ENCODE measurements at places on chromosomes 13 and 19.

GRCh38 chr19:41311072-41311471 lies 1.1 kb downstream of the CCDC97 start:
- DNase-seq = no peak

- DNase-seq = no peak
These were observed 19.7 kb upstream of the SYCN start for GRCh38 chr19:39223703-39224279.

- DNase-seq = peak; percentile 65
These were observed 203.4 kb upstream of the ZNF536 start for GRCh38 chr19:30168760-30169159.

GRCh38 chr19:32336259-32337083 lies 8.9 kb upstream of the ZNF507 start:
- no peak for DNase-seq

DNA sequence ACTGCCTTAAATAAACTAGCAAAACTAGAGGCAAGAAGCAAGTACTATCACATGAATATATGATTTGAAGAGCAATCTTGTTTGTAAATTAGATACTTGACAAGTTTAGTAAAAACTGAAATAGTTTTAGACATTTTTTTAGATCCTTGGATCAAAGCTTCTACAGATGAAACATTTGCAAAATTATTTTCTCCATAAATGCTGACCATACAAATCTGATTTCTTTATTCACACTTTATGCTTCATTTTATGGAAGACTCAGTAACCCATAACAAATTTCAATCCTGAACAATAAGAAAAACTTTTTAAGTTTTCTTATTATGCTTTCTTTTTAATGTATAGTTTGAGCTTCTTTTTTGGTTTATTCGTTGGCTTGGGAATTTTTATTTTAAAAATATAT lies 750.2 kb upstream of the SLITRK5 start:
- no peak for DNase-seq

GRCh38 chr19:35752746-35753350 lies 4.0 kb downstream of the HSPB6 start:
- no peak for DNase-seq

DNA sequence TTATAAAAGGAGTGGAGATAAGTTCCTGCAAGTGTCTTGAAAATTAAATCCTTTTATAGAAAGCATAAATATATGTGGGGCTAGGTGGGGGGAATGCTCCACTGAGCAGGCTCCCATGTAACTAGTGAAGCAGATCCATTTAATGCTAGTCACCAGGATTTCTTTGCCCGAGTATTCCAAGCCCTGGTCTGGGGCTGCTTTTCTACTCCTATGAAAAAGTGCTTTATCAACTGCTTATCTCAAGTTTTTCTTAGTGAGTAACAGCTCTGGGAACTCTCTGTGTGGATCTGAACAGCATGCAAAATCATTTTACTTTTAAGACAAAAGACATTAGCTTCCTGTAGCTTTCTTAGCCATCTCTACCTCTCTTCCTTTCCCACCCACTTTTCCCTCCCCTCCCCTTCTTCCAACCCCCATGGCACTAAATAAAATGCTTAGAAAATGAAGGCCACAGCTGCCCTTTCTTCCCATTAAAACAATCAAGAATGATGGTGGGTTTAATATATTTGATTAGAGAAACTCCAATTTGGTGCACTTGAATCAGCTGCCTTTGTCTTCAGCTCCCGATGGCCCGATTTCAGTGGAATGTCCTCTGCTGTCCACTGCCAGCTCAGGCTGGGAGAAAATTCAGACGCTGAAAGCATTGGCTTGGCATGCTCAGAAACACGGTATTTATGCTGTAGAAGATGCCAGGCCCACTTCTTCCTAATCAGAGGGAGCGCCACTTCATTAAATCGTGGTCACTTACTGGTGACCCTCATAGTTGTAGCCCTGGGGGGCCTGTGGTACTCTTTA lies 475.1 kb downstream of the FOXO1 start:
- no peak for DNase-seq

DNA sequence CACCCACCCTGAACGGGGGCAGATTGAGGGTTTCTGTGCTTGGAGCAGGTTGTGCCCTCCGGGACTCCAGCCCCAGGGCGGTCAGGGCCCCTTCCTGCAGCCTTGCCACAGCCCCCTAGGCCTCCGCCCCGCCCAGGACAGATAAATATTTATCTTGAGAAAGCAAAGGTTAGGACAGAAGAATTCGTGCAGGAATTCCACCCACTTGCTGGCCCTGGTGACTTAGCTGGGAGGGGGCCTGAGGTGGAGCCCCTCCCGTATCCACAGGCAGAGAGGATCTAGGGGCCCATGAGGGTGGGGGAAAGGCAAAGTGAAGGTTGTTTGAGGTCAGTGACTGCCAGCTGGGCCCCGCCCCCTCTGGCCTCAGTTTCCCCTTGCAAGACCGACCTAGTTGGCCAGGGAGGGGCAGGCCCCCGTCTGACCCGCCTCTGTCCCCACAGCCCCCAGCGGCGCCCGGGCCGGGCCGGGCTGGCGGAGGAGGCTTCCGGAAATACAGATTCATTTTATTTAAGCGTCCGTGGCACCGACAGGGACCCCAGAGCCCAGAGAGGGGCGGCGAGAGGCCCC lies 5.2 kb downstream of the MIDN start:
- no peak for DNase-seq

DNA sequence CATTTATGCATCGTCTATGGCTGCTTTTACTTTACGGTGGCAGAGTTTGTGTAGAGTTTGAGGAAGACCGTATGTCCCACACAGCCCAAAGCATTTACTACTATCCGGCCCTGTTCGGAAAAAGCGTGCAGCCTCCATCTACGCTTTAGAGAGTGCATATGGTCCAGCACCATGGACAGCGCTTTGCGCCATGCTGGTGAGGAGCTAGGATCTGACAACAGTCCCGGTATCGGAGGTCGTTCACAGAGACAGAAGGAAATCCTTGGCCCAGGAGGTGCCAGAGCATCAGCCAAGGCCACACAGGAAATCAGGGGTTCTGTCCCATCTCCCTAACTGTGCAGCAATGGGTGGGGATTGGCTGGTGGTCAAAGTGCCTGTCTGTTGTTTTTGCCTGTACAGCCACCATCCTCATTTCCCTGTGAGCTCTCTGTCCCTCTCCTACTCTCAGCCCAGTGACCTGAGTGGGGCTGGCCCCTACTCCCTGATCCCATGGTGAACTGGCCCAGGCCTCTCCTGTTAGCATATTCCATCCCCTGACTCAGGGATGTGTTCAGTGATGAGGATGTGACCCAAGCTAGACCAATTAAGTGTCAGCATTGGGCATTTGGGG lies 16.2 kb upstream of the PRODH2 start:
- DNase-seq = no peak

DNA sequence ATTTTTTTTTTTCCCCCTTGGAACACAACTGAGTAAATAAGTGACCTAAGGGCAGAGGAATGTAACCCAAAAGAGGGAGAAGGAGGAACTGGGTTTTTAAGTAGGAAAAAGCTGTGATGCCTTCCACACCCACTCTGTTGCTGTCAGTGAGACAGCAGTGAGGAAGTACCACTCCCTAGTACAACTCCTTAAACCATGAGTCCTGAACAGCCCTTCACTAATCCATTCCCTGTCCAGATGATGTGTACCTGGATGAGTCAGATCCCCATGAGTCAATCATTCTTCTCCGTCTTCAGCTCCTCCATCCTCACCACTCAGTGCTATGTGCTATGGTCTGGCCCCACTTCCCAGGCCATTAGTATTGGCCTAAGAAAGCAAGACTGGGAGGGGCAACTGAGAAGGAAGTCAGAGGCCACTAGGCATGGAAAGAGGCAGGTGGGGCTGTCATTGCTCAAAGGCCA lies 12.9 kb upstream of the CXCL17 start:
- DNase-seq = no peak

GRCh38 chr19:54612428-54612827 lies 17.9 kb upstream of the LILRB1 start:
- DNase-seq = no peak

- no peak for DNase-seq
These were observed 182.8 kb downstream of the MAB21L1 start for GRCh38 chr13:35293579-35294226.

DNA sequence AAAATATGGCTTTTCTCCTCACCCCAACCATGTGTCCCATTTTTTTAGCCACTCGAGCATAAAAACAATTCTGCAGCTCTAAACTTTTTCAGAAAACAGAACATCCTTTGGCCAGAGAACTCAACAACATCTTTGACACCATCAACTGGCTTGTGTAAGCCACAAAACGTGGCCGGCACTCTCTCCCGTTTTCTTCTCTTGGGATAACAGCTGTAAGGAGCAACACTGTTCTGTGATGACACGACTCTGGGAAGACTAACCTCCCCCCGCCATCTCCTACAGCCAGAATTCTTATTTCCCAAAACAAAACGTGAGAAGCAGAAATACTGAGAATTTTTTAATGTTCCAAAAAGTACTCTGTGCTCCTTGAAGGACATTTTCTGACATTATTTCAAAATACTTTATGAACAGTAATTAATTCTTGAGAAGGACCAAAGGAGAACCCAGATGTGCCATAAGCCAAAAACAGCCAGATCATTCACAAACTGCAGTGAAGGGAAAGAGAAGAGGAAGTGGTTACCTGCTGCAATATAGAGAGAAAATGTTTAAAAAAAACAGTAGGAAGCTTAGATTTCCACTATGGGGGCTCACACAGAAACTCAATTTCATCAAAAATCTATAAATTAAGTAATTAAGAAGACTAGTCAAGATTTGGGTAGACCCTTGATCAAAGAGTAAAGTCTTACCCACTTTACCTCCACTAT lies 25.8 kb downstream of the COL4A1 start:
- no peak for DNase-seq

DNA sequence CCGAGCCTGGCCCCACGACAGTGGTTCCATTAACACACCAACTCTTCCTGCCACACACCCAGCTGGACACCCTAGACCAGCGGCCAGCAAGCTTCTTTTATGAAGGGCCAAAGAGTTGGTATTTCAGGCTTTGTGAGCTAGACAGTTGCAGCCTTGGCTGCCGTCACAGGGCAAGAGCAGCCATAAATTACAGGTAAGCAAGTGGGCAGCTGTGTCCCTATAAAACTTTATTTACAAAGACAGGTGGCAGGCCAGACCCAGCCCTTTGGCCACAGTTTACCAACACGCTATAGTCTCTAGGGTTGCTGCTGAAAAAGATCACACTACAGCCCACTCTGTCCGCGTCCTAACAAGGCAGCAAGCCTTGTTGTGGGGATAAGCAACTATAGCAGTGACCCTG lies 13.3 kb downstream of the ELL start:
- DNase-seq = no peak

GRCh38 chr19:2294687-2295335 lies 12.8 kb upstream of the PEAK3 start:
- no peak for DNase-seq

DNA sequence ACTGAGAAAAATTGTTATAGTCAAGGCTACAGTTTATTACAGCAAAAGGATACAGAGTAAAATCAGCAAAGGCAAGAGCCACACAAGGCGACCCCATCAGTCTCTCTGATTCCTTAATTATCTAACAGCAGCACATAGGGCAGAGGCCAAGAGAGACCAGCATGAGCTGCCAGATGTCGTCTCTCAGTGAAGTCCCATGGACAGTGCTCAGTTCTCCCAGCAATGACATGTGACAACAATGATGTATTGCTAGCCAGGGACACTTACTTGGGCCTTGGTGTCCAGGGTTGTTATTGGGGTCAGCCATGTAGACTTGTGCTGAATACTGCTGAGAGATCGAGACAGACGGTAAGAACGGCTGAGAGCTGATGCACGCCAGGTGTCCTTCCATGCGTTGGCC lies 22.3 kb downstream of the ZSWIM9 start:
- no peak for DNase-seq

- no peak for DNase-seq
These were observed 14.6 kb downstream of the FAM187B start for GRCh38 chr19:35213663-35214632.

- no peak for DNase-seq
These were observed 319.3 kb downstream of the TDRD3 start for GRCh38 chr13:60716313-60716712.

GRCh38 chr19:42281146-42281826 lies 12.2 kb downstream of the CIC start:
- DNase-seq = no peak

GRCh38 chr13:67635754-67636153 lies 405.6 kb upstream of the PCDH9 start:
- DNase-seq = no peak

DNA sequence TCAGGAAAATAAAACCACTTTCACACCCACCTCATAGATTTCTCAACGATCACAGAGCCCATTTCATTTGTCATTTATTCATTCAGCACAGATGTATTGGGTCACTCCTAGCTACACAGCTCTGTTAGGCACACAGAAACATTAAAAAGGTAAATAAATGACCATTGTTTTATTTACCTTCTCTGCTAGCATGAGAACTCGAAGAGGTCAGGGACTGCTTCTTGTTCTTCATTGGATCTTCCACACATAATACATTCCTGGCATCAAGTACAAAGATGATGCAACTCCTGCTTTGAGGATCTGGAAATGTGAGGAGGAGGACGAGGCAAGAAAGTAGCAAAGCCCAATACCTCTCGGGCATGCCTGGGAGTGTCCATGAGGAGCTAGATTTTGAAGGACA lies 168.1 kb downstream of the RBM26 start:
- no peak for DNase-seq

GRCh38 chr19:49390929-49391359 lies 2.9 kb downstream of the KASH5 start:
- DNase-seq = no peak

DNA sequence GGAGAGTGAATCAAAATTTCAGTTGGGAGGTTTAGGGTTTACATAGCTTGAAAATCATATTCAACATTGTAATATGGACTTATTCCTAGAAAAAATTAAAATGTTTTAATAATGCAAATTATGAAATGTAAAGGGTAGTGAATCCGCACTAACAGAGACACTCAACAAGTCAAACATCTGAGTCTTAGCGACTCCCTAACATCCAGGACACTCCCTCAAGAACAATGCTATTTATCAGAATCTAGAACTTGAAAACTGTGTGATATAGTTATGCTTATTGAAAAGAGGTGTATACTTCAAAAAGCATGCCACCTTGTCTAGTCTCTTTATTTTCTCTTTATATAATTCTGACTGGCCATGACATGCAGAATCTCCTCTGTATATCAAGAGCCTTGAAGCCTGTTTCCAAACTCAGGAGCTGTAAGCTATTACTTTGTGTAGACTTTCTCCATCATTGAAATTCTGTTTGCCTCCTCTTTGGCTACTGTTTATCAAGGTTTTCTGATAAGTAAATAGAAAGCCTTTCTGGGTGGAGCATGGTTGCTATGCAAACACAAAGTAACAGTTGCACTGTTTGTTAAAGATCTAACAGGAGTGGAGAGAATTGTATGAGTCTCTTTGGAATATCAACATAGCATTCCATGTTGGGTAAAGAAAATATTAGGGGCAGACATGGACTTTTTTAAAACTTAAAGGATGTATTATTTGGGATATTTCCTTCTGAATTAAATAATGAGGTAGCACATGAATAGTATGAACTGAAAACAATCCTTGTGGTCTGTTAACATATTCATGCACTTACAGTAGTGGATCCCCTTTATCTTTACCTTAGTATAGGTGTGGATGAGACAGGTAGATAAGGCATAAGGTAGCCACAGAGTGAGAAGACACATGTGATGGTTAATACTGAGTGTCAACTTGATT lies 56.4 kb upstream of the MBNL2 start:
- DNase-seq = no peak

- DNase-seq = peak; percentile 13
These were observed 30.3 kb downstream of the SHISA2 start for GRCh38 chr13:26021516-26021915.

GRCh38 chr13:111661052-111661451 lies 340.6 kb downstream of the TEX29 start:
- no peak for DNase-seq

GRCh38 chr19:39146091-39146490 lies 20.5 kb downstream of the PAK4 start:
- no peak for DNase-seq

GRCh38 chr19:813219-814151 lies 8.3 kb downstream of the PLPPR3 start:
- no peak for DNase-seq
